T-helper 17 cell (primary cell): ENCODE measurements at places on chromosomes 11 and 22.

DNA sequence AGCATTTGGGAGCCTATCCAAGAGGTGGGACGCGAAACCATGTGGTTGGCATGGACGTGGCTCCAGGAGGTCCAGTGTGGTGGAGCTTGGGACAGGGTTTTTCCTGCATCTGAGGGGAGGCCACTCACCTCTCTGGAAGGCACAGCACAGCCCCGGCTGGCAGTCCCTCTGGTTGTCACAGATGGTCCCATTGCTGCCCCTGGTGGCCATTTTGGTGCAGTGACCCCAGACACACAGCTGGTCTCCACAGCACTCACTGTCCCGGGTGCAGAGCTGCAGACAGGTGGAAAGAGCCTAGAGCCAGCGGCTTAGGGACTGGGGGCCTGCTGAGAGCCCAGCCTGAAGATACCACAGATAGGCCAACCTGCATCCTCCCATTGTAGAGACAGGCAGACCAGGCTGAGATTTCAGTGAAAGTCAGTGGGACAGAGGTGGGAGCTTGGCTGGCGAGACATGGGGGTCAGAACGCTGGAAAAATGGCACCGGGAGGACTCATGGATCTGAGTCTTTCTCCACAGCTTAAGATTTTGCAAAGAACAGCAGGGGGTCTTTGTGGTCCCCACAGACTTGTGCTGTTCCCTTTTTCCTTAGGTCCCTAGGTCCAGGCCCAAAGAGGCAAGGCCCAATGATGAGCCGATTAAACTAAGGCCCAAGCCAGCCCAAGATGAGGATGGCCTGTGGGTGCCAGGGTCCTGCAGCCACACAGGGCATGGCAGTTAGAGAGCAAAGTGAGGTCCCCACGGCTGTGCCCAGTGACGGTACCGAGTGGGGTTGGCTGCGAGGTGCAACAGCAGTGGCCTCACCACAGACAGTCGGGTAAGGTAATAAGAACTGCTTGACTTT is 41.4 kb downstream of the DKK3 start:
- DNase-seq = peak; percentile 45

DNA sequence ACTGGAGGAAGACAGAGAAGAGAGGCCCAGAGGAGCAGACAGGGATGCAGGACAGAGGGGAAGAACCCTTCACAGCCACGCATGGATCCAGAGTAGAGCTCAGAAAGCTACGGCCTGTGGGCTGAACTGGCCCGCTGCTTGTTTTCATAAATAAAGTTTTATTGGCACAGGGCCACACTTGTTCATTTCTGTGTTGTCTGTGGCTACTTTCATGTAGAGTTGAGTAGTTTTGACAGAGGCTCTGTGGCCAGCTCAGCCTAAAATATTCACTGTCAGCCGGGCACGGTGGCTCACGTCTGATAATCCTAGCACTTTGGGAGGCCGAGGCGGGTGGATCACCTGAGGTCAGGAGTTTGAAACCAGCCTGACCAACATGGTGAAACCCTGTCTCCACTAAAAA is 26.2 kb upstream of the GAL start:
- no peak for DNase-seq

- no peak for DNase-seq
Measured at GRCh38 chr11:124748481-124749343, 3.3 kb downstream of the VSIG2 start.

DNA sequence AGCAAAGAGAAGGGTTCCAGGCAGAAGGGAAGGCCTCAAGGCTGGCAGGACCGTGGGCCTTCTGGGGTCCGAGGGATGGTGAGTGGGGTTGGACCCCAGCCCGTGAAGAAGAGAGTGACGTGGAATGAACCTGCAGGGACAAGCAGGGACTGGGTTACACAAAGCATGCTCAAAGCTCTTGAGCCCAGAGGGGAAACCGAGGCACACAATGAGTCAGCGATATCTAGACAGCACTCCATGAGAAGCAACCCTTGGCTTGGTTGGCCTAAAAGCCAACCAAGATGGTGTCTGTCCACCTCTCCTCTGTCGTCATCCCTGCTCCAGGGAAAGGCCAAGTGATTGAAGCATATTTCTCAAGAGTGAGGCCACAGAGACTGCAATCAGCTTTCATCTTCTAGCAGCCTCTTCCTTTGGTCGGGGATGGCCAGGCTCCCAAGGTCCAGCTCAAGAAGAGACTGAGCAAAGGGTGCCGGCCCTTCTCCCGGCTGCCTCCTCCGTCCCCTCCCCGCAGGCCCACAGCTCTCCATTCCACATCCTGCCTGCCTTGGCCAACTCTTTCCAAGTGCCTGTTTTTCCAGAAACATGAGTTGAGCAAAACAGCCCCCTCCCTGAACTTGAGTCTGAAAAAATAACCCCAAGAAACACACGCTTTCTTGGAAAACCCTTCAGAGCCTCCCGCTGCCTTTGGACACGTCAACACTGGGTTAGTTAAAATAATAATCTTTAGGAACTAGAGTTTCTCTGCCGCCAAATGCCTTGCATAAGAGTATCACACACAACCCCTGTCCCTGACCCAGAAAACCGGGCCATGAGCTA is 556.6 kb downstream of the MIAT start:
- no peak for DNase-seq

- DNase-seq = no peak
Measured at GRCh38 chr22:22067192-22067591, 84.6 kb upstream of the TOP3B start.

DNA sequence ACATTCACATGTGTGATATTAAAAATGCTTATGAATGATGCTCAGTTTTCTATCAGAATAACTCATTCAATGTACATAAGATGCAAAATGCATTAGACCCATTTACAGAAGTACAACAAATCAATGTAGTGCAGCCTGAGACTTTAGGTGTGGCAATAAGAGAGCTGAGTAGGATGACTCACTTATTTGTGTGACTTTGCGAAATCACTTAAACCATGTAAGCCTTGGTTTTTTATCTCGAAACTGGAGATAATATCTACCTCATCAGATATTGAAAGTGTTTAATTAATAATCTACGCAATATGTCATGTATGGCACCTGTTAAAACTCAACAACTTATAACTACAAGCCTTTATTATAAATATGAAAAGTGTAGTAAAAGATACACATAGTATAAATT is 105.7 kb upstream of the LUZP2 start:
- DNase-seq = no peak

- DNase-seq = no peak
Measured at GRCh38 chr22:47533961-47534803, 771.7 kb downstream of the TBC1D22A start.

- no peak for DNase-seq
Measured at GRCh38 chr11:95289378-95290101, 58.5 kb upstream of the SESN3 start.

DNA sequence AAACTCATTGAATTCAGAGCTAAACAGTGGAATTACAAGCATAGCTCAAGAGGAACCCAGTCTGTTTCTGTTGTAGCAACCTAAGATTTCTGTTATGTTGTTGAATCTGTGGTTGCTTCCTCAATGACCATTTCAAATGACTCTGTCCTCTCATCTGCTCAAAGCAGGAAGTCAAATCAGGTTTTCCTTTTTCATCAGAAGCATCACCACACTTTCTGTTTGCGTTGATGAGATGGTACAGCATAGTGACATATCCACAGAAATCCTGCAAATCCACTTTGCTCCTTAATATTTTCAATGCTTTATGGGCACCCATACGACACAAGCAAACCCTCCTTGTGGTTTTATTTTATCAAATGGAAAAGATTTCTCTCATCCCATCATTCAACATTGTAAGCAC is 12.6 kb upstream of the UCP2 start:
- DNase-seq = no peak

DNA sequence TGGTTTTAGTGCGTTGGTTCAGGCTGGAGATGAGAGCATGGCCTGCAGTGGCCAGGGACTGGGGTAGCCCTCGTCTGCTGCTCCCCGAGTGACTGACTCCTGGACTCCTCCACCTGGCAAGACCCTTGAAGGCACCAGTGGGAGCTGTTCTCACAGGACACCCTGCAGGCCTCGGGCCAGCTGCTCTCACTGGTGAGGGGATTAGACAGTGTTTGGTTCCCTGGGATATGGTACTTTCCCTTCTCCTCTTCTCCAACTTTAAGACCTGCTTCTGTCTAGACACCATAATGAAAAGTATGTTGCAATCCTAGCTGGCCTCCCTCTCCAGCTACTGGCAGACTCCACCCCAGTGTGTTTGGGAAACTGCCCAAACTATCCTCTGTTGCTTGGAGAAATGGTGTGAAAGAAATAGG is 168.8 kb upstream of the CADM1 start:
- DNase-seq = no peak

DNA sequence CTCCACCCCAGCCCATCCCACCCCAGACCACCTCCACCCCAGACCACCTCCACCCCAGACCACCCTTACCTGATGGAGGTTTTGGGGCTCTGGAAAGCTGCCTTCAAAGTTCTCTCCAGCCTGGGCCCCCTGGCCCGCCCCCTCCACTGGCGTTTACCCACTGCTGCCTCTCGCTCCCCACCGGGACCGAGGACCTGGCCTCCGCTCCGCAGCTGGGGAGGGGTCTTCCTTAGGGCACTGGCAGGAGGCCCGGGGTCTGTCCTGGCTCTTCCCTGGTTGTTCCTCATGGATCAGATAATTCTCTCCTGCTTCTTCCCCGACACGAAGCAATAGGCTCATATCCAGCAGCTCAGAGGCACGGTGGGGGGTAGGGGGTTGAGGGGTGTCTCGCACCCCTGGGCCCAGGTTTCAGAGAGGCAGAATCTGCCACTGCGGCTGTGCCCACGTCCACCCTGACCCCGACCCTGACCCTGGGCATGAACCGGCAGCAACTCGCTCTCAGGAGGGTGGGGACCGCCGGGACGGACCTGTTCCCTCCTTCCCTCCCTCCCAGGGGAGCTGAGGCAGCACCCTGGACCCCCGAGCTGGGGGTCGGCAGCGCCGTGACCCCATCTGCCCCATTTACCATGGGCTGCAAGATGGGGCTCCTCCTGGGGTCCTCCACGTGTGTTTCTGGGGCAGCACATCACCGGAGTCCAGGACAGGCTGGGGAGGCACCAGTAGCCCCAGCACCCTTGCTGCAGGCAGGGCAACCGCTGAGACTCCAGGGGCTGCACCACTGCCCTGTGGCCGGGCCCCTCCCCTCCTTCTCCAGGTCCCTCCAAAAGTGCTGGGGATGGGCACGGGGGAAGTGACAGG is 12.9 kb downstream of the KRTAP5-5 start:
- DNase-seq = no peak

DNA sequence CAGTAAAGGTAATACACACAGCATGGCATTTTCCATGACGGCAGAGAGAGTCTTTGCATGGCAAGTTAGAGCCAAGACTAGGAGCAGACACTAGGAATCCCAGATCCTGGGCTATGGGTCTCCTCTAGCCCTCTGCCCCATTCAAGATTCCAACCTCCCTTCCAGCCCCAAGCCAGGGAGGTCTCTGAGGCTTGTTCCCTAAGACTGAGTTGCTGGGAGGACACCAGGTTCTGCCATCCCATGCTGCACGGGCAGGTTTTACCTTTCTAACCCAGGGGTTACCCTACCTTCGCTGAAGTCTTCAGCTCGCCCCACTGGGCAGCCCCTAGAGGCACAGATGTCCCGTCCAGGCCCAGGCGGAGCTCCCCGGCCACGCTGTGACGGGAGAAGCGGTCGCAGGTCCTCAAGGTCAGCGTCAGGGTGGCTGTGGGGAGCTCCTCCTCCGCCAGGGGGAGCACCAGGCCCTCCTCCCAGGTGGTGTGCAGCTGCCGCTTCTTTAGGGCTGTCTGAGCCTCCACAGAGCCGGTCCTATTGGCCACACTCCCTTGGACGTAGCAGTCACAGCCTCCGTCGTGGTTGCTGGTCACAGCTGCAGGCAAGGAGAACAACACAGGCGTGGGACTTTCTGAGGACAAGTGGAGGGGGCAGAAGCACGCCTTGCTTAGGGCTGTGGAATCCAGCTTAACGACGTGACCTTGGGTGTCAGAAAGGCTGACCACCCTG is 33.8 kb downstream of the SYT13 start:
- DNase-seq = peak; percentile 12

DNA sequence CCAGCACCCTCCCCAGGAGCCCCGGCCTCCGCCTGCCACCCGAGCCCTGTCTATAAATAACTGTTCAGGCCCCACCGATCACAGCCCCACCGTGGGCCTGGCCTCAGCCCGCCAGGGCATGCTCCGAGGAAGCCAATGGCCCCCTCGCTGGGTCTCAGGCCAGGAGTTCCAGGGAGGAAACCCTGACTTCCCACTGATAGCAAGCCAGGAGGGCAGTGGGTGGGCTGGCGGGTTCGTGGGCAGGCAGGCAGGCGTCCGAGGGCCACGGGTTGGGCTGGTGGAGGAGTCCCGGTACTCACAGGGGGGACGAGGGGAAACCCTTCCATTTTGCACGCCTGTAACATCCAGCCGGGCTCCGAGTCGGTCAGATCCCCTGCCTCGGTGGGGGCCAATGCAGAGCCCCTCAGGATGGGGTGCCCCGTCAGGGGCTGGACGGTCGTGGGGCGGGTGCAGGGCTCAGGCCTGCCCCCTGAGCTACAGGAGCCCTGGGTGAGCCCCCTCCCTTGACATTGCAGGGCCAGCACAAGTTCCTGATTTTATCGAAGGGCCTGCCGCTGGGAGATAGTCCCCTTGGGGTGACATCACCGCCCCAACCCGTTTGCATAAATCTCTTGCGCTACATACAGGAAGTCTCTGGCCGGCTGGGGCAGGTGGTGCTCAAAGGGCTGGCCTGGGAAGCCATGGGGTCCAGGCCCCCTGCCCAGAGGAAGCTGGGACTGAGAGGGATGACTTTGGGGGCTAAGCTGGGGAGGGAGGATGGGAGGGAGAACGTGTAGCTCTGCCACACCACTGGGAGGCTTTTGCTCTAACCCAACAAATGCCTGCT is at the start of gene SPI1:
TSS of gene SPI1 (minus strand) at position 538 of the 826 bp plus-strand sequence. CDS start at position 344, 194 bp downstream.
- no peak for DNase-seq

- no peak for DNase-seq
Measured at GRCh38 chr11:2404735-2405196, 4.2 kb downstream of the TSSC4 start.
